ENCODE measurements at places on chromosomes 1 and 21. TPM values are rescaled to one million over a fixed set of nuclear protein-coding genes. Genes with fewer than 3 reads are reported as not detected.

TMEM269 gene
- under 0.01 TPM for total RNA-seq

OPTC gene
- not detected for total RNA-seq

TRPM2 gene
- total RNA-seq, result 3.5 TPM

MYOM3 gene
- total RNA-seq, result not detected

SCP2 gene
- 26.1 TPM for total RNA-seq

ANKRD65 gene
- total RNA-seq, result 0.54 TPM

CLEC20A gene
- total RNA-seq, result 0.54 TPM

SDE2 gene
- total RNA-seq, result 21.5 TPM

PCBP3 gene
- 7.0 TPM for total RNA-seq

PGLYRP3 gene
- total RNA-seq, result not detected

SPRR2F gene
- total RNA-seq, result not detected

TRIM45 gene
- total RNA-seq, result 7.0 TPM

ERG gene
- 89.1 TPM for total RNA-seq

MOB3C gene
- total RNA-seq, result 17.5 TPM

DIO1 gene
- not detected for total RNA-seq

TNFRSF4 gene
- total RNA-seq, result 4.3 TPM

SNRNP40 gene
- 111 TPM for total RNA-seq

AUNIP gene
- total RNA-seq, result 1.3 TPM

CD244 gene
- 35.5 TPM for total RNA-seq

TRIM58 gene
- 25.3 TPM for total RNA-seq

PLA2G4A gene
- 6.5 TPM for total RNA-seq

WARS2 gene
- 19.9 TPM for total RNA-seq

TMOD4 gene
- under 0.01 TPM for total RNA-seq

LENEP gene
- 0.54 TPM for total RNA-seq

OR10Z1 gene
- under 0.01 TPM for total RNA-seq

LRRC53 gene
- total RNA-seq, result not detected

A3GALT2 gene
- not detected for total RNA-seq

BTBD19 gene
- total RNA-seq, result 3.5 TPM

INSRR gene
- under 0.01 TPM for total RNA-seq

TMEM125 gene
- 8.3 TPM for total RNA-seq

USH2A gene
- total RNA-seq, result under 0.01 TPM

CR1L gene
- total RNA-seq, result under 0.01 TPM

S100A7A gene
- not detected for total RNA-seq

GJA4 gene
- total RNA-seq, result 7.3 TPM

ACTN2 gene
- not detected for total RNA-seq

SEC16B gene
- 0.54 TPM for total RNA-seq

CFAP45 gene
- 0.81 TPM for total RNA-seq

PTGS2 gene
- 32.3 TPM for total RNA-seq

FCRLB gene
- 0.54 TPM for total RNA-seq

CNR2 gene
- 1.3 TPM for total RNA-seq

SPRR2G gene
- total RNA-seq, result not detected

KCND3 gene
- under 0.01 TPM for total RNA-seq

S100A14 gene
- not detected for total RNA-seq

CHIT1 gene
- total RNA-seq, result under 0.01 TPM

CCDC181 gene
- 0.54 TPM for total RNA-seq

KRTAP20-4 gene
- total RNA-seq, result not detected

RAD54L gene
- total RNA-seq, result 3.0 TPM

PYHIN1 gene
- under 0.01 TPM for total RNA-seq

ELAVL4 gene
- 0.27 TPM for total RNA-seq

FAM167B gene
- under 0.01 TPM for total RNA-seq

CFAP107 gene
- not detected for total RNA-seq

SLC45A3 gene
- 78.6 TPM for total RNA-seq

AZIN2 gene
- total RNA-seq, result 0.81 TPM

FCER1G gene
- 5.1 TPM for total RNA-seq

AADACL4 gene
- not detected for total RNA-seq

GUCA2A gene
- not detected for total RNA-seq

PRAMEF9 gene
- total RNA-seq, result not detected

Data from hematopoietic multipotent progenitor cell (in vitro differentiated cells).